ENCODE measurements at places on chromosomes 1 and 21.

GRCh38 chr1:155010211-155010918, 7.8 kb downstream of the ZBTB7B start:
- no peak for DNase-seq

- DNase-seq, result peak; percentile 29
Measured at GRCh38 chr1:107430540-107431228, 289.8 kb downstream of the NTNG1 start.

GRCh38 chr1:13892671-13893325, 192.8 kb downstream of the PRDM2 start:
- DNase-seq, result peak; percentile 54

DNA sequence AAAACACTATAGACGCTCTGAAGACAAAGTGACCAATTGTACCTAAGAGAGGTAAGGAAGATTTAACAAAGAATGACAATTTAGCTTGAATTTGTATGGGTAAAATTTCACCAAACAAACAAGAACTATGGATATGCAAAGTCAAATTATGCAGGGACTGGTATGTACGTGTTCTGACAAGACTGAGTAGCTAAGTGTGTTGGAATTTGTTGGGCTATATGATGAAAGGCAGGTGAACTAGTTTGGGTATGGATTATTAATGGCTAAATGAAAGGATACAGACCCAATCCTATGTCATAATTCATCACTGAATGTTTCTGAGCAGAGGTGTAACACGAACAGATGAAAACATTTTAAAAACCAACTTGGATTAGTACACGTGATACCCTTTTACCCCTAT, 7.6 kb downstream of the DNTTIP2 start:
- DNase-seq, result no peak

- DNase-seq, result peak; percentile 44
Measured at GRCh38 chr21:18499761-18500376, 96.3 kb upstream of the TMPRSS15 start.

GRCh38 chr21:25963181-25963580, 207.4 kb downstream of the APP start:
- no peak for DNase-seq
